SK-N-MC (cell line): ENCODE measurements at places on chromosomes 11 and 22.

DNA sequence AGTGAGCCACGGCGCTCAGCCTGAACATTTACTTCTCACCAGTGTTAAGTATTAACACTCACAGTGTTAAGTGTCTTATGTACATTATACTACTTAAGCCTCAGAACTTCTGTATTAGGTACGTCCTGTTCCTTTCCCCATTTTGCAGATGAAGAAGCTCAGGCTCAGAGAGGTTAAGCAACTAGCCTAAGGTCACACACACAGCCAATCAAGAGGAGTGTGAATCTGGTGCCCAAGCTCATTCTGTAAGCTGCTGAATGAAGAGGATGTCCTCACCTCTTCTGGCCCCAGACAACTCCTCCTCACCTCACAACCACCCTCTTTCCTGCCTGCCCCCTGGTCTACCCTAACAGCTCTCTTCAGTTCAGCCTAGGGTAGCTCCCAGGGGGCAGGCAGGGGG is 29.9 kb downstream of the CREB3L1 start:
- DNase-seq: no peak

DNA sequence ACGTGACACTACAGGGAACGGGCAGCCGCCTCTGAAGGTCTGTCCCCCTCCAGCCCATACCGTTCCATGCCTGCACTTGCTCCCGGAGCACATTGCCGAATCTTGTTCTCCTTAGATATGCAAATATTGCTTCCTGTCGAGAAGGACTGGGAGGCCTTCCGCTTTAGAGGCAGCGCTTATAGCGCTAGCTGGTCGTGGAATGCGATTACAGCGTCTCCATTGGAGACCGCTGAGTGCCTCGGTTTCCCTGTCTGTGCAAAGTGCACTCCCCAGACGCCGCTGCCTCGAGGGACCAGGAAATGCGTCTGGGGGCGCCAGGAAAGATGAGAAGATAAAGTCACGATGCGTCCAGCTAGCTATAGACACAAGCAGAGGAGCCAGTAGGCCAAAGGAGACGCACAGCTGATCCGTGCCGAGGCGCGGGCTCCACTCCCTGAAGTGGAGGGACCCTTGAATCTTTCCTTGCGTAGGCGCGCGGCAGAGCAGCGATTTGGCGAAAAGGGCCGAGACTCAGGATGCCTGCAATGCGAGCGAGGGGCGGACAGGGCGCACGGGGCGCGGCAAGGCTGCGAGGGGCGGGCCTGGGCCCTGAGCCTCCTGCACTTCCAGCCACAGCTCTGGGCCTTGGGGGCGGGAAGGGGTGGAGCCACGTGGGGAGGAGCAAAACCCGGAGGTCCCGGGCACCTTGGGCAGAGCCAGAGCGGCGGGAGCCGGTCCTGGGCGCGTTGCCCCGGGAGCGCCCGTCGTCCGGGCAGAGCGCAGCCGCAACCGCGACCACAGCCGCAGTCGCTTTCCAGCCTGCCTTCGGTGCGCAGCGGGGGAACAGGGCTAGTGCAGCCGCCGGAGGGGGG is at the start of gene RASSF10:
RASSF10 (plus strand) TSS at position 692 of the 851 bp plus-strand sequence. CDS start 261 bp downstream, outside the sequence.
- DNase-seq: no peak

GRCh38 chr11:34288492-34288891 is 69.3 kb downstream of the ABTB2 start:
- DNase-seq: no peak

DNA sequence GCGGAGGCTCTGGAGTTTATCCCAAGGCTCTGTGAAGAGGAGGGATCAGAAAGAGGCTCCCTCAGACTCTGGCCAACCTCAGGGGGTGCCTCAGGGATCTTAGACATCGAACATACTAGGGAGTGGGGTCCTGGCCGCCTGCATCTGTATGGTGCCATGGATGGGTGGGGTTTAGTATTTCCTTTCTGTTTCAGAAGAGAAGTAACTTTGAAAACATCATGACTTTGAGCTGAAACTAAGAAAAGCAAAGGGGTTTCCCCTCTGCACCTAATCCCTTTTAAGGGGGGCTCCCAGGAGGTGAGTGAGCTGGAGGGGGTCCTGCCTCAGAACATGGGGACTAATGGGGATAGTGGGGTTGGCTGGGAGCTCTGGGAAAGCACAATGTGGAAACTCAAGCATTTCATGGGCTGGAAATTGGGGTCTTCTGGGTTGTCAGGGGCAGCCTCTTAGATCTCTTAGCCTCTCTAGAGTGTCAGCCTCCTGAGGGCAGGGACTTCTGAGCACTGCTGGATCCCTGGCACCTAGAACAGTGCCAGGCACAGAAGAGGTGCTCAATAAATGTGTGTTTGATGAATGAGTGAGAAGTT is 11.8 kb upstream of the SSTR3 start:
- no peak for DNase-seq

DNA sequence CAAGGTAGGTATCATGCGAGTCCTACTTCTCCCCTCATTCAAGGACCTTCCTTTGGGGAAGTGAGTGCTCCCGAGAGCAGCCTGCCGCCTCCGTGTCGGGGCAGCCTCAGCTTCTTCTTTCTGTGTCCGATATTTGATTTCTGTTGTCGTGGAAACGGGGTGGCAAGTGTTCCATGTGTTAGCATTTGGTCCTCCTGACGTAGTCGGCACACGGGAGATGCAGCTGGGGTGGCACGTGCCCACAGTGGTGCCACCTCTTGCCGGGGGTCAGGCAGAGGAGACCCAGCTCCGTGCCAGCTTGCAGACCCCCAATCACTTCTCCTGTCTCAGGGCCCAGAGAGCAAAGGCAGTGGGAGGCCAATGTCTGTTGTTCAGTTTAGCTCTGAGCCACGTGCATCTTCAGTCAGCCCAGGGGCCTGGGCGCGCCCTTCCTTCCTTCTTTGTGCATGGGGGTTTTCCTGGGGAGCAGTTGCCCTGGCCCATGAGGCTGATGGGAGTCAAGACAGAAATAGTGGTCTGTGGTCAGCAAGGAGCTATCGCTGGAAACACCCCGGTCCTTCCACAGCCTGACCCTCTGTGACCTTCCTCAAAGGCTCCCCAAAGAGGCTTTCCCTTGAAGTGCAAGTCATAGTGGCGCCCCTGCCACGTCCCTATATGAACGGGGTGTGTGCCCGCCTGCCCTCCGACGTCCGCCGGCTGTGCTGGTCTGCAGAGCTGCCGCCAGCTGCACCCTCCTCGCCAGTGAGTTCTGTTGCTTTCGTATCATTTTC is 44.5 kb downstream of the PARVB start:
- no peak for DNase-seq

DNA sequence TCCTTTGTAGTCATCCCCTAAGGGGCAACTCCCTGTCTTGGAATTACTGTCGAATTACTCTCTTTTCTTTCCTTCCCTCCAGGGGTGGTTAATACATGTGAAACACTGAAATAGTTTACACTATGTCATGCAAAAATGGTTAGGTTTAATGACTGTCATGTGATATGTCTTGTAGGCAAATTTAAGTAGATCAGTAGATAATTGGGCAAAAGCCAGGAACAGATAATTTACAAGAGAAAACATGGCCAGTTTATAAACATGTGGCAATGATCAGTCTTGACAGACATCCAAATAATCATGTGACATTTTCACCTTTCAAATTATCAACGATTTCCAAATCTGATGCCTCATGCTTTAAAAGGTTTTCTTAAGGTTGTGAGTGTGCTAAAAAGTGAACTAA is 3.9 kb downstream of the VWA5A start:
- DNase-seq: no peak
